ENCODE measurements at places on chromosomes 5 and 9. TPM values are rescaled to one million over a fixed set of nuclear protein-coding genes. Genes with fewer than 3 reads are reported as not detected.

- DNase-seq: no peak
Measured at GRCh38 chr9:27423915-27424710, 100.0 kb upstream of the IFNK start.

DNA sequence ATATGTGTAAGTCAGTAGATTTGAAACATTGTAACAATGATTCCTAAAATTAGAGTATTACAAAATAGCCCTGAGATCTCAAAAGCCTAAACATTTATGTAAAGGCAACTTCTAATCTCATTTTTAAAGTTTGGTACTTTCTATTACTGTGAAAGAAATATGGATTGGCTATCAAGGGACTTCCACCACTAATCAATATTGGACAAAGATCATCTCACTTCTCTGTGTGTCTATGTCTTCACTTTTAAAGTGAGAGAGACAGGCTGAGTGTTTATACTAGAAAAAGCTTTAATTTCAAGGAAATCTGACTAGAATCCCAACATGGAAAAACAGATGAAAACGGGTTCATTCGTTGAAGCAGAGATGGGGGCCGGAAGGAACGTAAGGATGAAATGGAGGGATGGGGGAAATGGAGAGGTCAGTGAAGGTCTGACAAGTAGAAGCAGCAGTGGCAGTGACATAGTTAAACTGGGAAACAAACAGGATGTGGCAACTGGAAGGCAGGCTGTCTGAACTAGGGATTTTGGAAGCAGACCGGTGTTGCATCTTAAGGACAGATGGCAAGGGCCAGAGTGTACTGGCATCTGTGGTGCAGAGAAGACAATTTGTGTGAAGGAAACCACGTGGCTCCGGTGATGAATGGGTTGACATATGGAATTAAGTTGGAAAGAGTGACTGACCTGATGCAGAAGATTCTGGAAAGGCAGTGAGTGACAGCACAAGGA lies 60.8 kb downstream of the PDE4D start:
- peak; percentile 45 for DNase-seq

The NKD2 gene
- total RNA-seq: 2.2 TPM

GRCh38 chr9:92790542-92791527 lies 26.2 kb upstream of the BICD2 start:
- peak; percentile 81 for DNase-seq

The POLR3G gene
- 4.5 TPM for total RNA-seq

GRCh38 chr5:96280946-96281393 lies 152.1 kb downstream of the PCSK1 start:
- DNase-seq: peak; percentile 27

DNA sequence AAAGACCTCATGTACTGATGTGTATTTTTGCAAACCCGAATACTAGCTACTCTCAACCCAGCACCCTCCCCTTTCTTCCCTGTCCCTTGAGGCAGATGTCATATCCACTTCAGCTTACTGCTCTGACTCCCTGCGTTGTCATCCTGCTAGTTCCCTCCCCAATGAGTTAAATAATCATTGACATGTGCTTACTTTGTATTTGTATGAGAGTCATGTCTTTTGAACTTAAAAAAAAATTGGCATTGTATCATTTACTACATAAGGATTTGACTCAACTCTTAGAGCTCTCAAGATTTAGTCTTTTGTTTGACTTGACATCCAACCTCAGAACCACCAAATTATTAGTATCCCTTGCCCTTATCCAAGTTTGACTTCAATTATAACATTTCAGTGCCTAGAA lies 219.7 kb upstream of the TUT7 start:
- no peak for DNase-seq

DNA sequence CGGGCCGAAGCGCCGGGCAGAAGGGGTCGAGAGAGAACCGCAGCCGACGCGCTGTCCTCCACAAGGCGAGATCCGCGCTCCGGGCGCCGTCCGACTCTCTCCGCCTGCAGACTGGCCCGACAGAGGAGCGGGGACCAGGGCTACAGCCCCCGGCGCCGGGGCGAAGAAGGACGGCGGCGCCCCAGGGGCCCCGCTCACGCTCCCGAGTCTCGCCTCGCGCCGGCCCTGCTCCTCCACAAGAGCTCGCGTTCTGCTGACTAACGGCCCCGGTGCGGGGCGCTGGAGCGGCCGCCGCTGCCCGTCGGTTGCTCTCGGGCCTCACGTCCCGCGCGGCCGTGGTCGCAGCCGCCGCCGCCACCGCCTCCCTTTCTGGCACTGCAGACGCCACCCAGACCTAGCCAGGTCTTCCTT lies 338 bp downstream of the ABHD17B start:
- no peak for DNase-seq

DNA sequence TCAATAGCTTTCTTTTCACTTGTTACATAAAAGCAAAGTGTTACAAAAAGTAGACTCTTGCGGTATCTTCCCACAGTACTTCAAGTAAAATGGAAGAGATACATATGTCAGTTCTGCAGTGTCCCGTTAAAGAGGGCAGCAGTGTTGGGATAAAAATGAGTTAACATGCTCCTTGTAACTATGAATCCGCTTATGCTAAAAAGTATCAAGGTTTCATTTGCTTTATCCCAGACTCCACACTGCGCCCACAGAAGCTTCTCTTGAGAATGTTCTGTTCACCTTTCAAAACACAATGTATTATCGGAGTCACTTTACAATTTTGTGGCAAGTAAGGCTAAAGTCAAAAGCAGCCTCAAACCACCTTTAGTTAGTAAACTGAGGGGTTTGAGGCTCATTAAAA lies 790 bp downstream of the PTAR1 start:
- DNase-seq: no peak

- no peak for DNase-seq
Measured at GRCh38 chr5:1414311-1415058, 30.8 kb downstream of the SLC6A3 start.

DNA sequence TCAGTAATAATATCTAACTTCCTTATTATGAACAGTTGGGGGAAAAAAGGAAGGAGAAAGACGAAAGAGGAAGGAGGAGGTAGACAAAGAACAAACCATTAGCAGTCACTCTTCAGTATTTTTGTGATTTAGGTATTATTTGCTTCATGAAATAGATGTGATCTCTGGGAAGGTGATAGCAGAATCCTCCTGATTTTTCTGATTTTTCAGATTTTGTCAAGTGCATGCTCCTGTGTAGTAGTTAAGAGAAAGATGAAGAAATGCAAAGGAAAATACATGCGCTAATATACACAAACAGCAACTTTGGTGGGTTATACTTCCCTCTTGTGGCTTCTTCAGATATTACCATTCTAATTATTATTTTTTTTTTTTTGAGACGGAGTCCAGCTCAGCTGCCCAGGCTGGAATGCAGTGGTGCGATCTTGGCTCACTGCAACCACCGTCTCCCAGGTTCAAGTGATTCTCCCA lies 31.6 kb downstream of the LMNB1 start:
- peak; percentile 47 for DNase-seq

DNA sequence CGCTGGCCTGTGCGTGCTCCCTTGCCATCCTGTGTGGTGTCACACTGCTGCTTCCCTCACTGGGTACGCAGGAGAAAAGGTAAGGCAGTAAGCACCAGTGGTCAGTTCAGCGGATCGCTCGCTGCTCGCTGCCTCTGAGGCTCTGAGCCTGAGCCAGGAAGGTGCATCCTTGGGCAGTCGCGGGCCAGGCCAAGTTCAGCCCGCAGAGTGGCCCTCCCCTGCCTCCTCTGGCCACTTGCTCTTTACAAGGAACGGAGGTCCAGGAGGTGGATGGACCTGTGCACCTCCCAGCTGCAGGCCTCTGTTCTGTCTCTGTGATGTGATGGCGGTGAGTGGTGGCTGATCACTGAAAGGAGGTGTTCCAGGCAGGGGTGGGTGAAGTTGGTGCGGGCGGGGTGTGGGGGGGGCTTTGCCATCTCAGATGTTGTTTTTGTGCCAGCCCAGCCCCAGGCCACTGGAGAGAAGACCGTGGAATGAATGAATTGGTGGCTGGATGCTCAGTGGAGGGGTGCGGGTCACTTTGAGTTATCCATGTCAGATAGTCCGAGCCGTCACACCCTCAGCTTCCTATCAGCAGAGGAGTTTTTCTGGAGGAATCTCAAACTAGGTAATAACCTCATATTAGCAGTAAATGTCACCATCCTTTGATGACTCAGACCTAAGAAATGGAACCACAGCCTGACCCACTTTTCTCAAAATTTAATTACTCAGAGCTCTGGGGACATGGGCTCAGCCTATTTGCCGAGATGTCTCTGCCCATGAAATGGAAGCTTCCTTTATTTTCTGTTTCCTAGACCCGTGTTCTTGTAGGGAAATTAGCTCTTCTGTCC lies 7.3 kb downstream of the COL5A1 start:
- DNase-seq: peak; percentile 80

DNA sequence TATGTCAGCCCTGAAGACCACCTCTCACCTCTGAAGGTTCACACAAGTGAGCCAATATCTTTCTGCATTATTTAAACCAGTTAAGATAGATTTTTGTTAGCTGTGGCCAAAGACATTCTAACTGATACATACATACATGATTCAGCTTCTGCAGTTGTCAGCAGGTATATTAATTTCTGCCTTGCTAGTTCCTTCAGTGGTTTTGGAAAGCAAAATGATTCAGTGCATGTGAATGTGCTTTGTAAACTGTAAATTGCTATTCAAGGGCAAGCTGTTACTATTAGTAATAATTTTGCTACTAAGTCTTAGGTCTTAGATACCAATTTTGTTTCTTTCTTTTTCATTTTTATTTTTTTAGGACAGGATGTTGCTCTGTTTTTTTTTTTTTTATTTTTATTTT lies 89.2 kb upstream of the ERBIN start:
- peak; percentile 56 for DNase-seq

The ENTREP1 gene
- total RNA-seq: under 0.01 TPM

DNA sequence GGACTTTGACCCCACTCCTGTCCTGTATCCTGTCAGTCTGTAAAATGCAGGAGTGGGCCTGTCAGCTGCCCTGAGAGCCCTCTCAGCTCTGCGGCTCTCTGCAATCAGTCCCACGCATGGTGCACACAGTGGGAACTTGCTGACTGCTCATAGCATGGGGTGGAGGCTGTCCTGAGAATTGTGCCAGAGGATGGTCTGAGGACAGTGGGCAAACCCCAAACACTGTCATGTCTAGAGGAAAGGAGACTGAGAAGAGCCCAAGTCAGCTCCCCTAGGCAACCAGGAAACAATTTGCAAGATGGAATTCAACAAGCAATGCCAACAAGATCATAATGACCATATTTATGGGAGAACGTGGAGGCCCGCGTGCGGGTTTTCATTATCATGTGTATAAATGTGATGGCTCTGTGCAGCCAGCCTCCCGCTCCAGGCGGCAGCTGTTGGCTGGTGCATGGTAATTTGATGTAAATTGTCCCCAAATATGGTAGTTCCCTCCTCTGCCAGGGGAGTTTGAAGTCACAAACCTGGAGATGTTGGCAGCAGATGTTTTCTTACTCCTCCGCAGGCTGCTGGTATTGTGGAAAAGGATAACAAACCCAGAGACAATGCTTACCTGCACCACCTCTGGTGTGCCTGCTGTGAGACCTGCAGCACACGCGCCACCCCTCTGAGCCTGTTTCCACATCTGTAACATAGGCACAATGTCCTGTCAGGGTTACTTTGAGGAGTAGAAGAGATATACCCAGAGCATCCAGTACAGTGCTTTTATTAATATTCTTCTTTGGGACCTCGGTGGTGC lies 39.8 kb upstream of the ALDH1B1 start:
- DNase-seq: no peak

- DNase-seq: no peak
Measured at GRCh38 chr9:112479221-112479620, 7.4 kb upstream of the KIAA1958 start.

GRCh38 chr5:179217356-179217755 lies 127.9 kb downstream of the ADAMTS2 start:
- peak; percentile 74 for DNase-seq

The PAEP gene
- not detected for total RNA-seq

DNA sequence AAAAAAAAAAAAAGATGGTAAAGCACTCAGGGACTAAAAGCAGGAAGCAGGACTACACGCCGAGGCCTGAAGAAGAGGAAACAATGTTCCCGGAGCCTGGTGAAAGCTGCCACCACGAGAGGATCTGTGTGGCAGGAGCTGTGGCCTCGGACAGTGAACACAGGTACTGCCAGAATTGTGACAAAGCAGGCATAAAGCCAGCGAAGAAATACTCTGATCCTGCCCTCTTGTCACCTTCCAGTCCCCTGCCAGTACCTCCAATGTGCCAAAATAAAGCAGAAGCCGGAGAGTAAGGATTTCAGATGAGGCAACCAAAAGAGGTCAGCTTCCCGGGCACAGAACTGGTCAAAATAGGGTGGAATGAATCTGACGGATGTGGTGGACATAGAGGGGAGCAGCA lies 211.5 kb upstream of the TARS1 start:
- DNase-seq: no peak

- no peak for DNase-seq
Measured at GRCh38 chr9:105309531-105309931, 65.1 kb downstream of the SLC44A1 start.

The FGF10 gene
- total RNA-seq: not detected

The LYRM7 gene
- total RNA-seq: 6.0 TPM

DNA sequence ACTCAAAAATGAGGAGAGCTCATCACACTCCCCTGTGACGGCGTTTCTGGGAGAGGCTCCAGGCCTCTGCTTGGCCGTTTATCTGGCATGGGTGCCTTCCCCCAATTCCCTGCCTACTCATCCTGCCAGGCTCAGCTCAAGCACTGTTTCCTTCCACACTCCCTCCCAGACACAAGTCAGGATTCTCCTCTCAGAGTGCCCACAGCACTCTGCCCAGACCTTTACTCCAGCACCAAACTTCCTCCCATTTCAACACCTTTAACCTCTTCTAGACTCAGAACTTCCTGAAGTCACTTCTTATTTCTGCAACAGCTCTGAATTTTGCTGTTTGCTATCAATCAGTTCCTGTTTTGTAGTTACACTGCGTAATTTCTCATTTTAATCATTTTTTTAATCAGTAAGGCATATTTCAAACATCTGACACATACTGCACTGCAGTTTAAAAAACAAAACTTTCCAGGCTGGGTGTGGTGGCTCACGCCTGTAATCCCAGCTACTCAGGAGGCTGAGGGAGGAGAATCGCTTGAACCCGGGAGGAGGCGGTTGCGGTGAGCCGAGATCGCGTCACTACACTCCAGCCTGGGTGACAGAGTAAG lies 16.0 kb downstream of the TRMO start:
- no peak for DNase-seq

The AK8 gene
- total RNA-seq: 0.32 TPM

The CARTPT gene
- total RNA-seq: not detected

- DNase-seq: no peak
Measured at GRCh38 chr5:87650284-87650683, 237.6 kb upstream of the CCNH start.

The ASPN gene
- total RNA-seq: 1.6 TPM

DNA sequence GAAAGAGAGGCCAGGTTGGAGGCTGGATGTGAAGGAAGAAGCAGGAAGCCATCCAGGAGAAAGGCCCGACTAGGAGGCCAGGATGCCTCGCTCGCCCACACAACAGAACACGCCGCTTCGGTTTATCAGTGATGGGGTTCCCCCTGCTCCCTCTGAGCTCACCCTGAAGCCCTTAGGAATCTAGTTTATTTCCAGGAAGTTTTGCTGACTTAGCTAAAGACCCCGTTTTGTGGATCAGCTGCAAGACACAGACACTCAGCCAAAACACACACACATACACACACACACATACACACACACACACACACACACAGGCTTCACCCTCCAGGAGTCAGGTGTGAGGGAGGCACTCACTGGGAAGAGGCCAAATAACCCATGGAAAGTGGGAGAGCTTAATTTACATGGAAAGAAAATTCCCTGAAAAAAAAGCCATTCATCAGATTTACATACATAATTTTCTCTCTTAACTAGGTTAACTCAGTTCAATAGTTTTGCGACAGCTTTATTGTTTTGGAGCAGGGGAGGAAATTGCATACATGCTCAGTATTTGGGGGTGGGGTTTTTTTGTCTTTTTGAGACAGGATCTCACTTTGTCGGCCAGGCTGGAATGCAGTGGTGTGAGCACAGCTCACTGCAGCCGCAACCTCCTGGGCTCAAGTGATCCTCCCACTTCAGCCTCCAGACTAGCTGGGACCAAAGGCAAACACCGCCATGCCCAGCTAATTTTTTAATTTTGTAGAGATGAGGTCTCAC lies 92.7 kb upstream of the HAND1 start:
- DNase-seq: no peak

Data from fibroblast of villous mesenchyme (primary cell).